ENCODE measurements at places on chromosomes 11 and 22.

- peak; percentile 90 for DNase-seq
Measured at GRCh38 chr11:19628018-19628417, 84.6 kb upstream of the NAV2 start.

GRCh38 chr11:129846508-129847335 lies 31.1 kb downstream of the TMEM45B start:
- DNase-seq, result no peak

- DNase-seq, result no peak
Measured at GRCh38 chr22:35749808-35750207, 32.1 kb downstream of the APOL5 start.

DNA sequence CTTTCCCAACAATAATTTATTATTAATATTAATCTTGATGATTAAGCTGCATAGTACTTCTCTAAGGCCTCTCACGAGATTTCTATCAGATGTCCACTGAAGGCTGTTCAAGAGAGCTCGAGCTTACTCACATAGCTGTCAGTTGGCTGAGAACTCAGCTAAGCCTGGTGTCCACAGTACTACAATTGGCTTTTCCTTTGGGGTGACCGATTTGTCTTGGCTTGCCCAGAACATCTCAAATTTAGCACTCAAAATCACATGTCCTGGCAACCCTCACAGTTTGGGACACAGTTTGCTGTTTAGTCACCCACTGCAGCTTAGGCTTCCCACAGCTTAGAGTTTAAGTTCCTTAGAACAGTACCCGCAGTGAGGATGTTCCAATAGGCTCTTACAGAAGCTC lies 96.5 kb downstream of the LUZP2 start:
- DNase-seq, result no peak

DNA sequence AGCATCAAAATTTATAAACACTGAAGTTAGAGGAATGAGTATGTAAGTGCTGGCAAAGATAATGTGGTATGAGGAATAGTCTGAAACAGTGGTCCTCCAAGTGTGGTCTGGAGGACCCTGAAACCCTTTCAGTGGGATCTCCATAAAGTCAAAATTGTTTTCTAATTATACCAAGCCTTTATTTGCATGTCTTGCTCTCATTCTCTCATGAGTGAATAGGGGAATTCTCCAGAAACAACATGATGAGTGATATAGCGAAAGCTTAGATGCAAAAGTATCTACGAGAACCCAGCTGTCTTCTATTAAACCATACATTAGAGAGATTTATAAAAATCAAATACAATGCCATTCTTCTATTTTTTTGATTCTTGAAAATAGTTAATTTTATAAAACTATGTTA lies 145.0 kb upstream of the RAG2 start:
- no peak for DNase-seq

GRCh38 chr11:71173709-71174108 lies 78.7 kb downstream of the SHANK2 start:
- DNase-seq, result no peak

GRCh38 chr22:36913427-36914389 lies at the start of gene CSF2RB:
TSS of gene CSF2RB (plus strand) at chr22:36913628. CDS start at chr22:36922208, 8,580 bp downstream.
- DNase-seq, result no peak

GRCh38 chr11:69598147-69598546 lies 42.8 kb upstream of the CCND1 start:
- DNase-seq, result no peak

DNA sequence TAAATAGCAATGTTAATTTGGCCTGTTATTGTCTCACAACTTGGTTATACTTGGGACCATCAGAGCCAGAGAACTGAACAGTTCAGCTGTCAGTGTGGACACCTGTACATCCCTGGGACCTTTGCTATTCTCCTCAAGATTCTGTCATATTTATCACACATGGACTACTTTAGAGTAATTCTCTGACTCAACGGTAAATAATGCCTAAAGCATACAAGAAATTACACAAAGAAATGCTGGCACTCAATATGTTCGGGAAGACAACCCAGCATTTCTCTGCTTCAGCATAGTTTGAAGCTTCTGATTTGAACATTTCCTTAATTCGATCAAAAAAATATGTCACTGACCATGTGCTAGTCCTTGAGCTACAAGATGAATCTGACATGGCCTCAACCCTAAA lies 34.6 kb upstream of the MMP13 start:
- DNase-seq, result no peak

- DNase-seq, result no peak
Measured at GRCh38 chr22:46273432-46274148, 5.8 kb downstream of the TTC38 start.

DNA sequence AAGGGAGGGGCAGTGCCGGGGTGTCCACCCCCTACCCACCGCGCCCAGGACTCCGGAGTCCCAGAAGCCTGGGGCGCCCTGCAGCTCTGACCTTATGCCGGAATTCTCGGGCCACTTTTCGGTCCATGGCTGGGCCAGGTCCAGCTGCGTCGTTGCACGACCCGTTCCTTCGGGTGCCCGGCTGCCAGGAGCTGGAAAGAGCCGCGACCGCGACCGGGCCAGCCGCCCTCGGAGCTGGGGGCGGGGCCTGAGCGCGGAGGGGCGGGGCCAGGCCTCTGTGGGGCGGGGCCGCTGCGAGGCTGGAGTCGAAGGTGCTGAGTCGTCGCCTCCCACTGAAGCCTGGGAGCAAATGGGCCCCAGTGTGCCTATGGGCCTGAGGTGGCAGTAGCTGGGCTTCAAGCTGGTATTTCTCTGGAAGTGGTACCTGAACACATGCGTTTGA lies at the start of gene USH1C:
Gene USH1C, minus strand, starts transcription at position 236 of the 442 bp plus-strand sequence. Its CDS starts 109 bp downstream, at position 127.
- peak; percentile 30 for DNase-seq

DNA sequence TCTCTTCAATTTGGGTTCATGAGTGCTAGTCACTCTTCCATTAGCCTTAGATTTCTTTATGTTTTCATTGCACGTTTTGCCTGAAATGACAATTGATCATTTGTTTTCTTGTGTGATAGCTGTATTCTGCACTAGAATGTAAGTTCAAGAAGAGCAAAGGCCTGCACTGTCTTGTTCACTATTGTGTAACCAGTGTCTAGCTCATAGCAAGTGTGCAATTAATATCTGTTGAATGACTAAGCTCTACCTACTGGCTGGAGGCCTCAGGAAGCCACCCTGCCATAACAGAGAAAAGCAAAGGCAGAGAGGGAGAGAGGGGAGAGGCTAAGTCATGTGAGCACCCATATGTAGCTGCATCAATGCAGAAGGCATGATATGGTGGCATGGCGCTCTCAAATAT lies 292.8 kb upstream of the SYN3 start:
- DNase-seq, result no peak

DNA sequence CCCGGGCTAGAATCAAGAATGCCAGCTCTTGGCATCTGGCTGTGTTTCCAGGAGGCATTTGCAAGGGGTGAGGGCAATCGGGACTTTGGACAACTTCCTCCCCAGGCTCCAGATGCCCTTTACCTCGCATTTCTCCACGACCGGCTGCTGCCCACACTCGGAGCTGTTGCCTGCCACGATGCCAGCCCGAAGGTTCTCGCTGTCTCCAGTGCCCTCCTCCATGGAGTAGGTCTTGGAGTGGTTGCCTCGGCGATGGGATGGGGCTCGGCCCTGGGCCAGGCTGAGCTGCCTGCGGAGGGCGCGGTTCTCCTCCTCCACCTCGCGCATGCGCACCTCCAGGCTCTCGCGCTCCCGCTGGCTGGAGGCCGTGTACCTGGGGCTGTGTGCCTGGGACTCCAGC lies 270.0 kb downstream of the LARGE1 start:
- DNase-seq, result no peak

DNA sequence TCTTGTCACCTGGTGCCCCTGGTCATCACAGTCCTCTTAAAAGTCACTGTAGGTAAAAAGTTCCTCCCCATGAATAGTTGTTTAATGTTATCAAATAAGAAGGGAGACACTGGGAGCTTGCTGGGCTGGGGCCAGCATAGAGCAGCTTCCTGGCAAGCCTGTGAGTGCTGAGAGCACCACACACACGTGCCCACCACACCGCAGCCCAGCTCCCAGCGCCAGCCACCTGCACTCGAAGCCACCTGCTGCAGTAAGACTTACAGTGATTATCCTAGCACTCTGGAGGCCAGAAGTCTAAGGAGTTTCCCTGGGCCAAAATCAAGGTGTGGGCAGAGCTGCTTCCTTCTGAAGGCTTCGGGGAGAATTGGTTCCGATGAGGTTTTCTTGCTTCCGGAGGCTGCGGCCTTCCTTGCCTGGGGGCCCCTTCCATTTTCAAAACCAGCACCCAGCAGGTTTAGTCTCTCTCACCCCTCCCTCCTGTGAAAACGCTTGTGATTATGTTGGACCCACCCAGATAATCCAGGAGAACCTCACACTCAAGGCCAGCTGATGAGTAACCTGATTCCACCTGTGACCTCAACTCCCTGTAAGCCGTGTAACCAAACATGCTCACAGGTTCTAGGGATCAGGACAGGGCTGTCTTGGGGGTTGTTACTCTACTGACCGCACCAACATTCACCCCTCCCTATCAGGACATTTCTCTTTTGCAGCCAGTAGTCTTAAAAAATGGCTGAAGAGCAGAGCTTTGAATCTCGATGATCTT lies 687.2 kb downstream of the TBC1D22A start:
- DNase-seq, result no peak

- no peak for DNase-seq
Measured at GRCh38 chr11:30683176-30683575, 97.0 kb upstream of the MPPED2 start.

GRCh38 chr11:117144477-117145392 lies 648 bp downstream of the PAFAH1B2 start:
- DNase-seq, result peak; percentile 83

GRCh38 chr11:99881610-99882009 lies 805.5 kb upstream of the ARHGAP42 start:
- DNase-seq, result no peak

GRCh38 chr11:125952973-125953372 lies 7.1 kb downstream of the VSIG10L2 start:
- DNase-seq, result peak; percentile 60

DNA sequence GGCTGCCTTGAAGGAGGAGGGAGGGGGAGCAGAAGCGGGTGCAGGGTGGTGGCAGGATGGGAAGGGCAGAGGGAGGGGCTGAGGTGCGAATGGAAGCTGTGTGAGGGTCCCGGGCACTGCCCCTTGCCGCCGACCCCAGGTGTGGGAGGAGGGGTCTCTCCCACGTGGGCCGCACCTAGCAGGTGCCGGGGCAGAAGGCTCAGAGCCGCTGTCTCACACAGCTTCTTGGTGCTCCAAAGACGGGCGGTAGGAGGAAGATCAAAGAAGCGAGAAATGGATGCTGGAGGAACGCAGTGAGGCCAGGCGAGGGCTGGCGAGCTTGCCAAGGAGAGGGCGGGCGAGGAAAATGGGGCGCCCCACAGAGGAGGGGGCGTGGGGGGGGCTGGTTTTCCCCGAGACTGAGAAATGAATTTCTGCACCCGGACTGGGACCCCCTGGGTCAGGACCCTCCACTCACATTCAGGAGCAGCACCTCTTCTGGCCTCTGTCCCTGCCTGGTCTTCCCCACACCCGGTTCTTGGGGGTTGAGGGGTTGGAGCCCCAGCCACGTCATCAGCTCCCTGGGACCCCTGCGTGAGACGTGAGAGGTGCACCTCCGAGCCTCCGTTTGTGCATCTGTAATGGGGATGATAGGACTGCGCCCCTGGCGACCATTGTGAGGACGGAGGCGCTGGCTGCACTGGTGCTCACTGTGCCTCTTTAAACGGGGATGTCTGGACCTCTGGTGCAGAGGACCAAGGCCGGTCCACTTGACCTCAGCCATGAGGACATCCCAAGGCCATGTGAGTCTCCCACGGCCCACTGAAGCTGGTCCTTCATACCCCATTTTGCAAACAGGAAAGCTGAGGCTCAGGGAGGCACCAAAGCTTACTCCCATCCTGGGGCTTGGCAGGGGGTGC lies 16.8 kb downstream of the LSP1 start:
- no peak for DNase-seq

- DNase-seq, result no peak
Measured at GRCh38 chr11:62500650-62501030, 46.0 kb downstream of the AHNAK start.

GRCh38 chr22:45006111-45006963 lies 3.5 kb downstream of the PHF21B start:
- peak; percentile 59 for DNase-seq

DNA sequence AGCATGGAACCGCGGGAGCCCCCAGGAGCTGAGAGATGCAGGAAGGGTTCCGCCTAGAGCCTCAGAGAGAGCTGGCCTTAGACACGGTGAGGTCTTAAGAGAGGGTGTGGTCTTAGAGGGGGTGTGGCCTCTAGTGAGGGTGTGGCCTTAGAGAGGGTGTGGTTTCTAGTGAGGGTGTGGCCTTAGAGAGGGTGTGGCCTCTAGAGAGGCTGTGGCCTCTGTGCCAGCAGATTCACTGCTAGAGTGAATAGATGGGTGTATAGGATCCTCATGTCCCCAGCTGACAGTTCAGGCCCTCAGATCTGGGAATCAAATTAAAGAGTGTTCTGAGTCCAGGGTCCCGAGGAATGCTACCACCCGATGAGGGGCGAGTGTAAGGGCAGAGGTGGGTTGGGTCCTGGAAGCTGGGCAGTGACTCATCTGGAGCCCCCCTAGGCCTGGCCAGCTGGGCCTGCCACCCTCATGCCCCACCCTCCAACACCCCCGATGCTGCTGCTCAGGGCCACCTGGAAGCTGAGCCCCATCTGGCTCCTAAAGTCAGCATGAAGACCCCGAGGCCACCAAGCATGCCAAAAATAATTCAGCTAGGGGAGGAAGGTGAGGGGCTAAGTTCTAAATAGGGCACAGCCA lies 49.5 kb downstream of the IGF2 start:
- DNase-seq, result peak; percentile 28

- no peak for DNase-seq
Measured at GRCh38 chr22:46442217-46442853, 95.1 kb downstream of the CELSR1 start.

- DNase-seq, result no peak
Measured at GRCh38 chr11:131543389-131544025, 173.1 kb downstream of the NTM start.

DNA sequence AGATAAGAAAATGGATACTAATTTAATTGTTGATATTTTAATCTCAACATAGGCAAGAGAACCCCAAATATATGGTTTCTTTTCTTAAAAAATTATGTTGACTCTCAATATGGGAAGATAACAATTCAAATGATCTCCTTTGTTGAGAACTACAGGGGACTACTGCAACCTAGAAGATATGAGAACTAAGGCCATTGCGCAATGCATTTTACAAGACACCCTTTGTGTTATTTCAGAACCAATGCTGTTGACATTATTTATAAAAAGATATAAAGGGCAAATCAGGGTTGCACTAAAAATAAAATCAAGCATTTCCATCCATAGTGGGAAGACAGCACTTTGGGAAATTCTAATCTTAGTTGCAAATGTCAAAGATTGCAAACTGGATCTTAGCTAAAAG lies 322.3 kb downstream of the SOX6 start:
- DNase-seq, result peak; percentile 35

- DNase-seq, result no peak
Measured at GRCh38 chr11:11071486-11071885, 213.6 kb upstream of the ZBED5 start.
